MCF 10A (cell line): ENCODE measurements at places on chromosomes 3 and 15. TPM values are rescaled to one million over a fixed set of nuclear protein-coding genes. Genes with fewer than 3 reads are reported as not detected.

GRCh38 chr3:44439499-44440295, 37.8 kb downstream of the ZNF445 start:
- no peak overlapping the region for H3K4me3 ChIP-seq
- peaks cover 16% of the 10 kb centered on the region for H3K36me3 ChIP-seq
- no peak for DNase-seq
- no peaks in the 10 kb centered on the region for H3K4me1 ChIP-seq

DNA sequence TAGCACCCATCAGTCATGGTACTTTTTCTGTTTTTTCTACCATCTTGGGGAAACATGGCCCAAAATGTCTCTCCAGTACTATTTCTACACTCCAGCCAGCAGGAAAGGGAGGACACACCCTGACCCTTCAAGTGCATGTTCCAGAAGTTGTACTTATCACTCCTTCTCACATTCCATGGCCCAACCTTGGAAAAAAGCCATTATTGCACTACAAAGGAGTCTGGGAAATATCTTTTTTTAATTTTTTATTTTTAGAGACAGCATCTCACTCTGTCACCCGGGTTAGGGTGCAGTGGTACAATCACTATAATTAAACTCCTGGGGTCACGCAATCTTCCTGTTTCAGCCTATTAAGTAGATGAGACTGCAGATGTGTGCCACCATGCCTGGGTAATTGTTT, 100.0 kb upstream of the PPP2R3A start:
- no peaks in the 10 kb centered on the region for H3K36me3 ChIP-seq
- no peaks in the 10 kb centered on the region for H3K27me3 ChIP-seq
- no peak overlapping the region for H3K4me3 ChIP-seq

DNA sequence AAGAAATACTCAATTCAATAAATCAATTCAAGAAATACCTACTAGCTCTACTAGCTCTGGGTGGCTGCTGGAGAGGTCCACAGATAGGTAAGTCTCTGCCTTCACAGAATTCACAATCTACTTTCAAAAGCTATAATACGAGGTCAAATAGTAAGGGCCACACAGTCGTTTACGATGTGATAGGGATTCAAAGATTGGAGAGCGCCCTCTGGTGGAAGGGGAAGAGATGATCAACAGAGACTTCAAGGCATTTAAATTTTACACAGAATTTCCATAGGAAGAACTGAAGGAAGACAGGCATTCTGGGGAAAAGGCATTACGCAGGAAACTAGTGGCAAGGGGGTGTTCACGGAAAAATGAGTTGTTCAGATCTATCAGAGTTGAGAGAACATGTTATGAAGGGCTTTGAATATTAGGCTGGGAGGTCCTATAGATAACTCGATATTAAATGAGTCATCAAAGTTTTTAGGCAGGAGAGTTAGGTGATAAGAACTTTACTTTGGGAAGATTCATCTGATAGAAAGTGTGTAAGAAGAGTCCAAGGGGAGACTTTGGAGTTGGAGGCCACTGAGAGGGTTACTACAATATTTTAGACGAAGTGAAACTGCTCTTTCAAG, 128.8 kb downstream of the FRMD5 start:
- H3K27me3 ChIP-seq = no peaks in the 10 kb centered on the region
- H3K4me1 ChIP-seq = peaks cover 6% of the 10 kb centered on the region
- no peaks in the 10 kb centered on the region for H3K36me3 ChIP-seq
- H3K4me3 ChIP-seq = no peak overlapping the region
- no peak overlapping the region for H3K27ac ChIP-seq

GRCh38 chr15:50257332-50257731, 8.2 kb downstream of the HDC start:
- H3K4me3 ChIP-seq = no peak overlapping the region
- peak overlapping the region; percentile 5 for H3K27ac ChIP-seq
- no peaks in the 10 kb centered on the region for H3K27me3 ChIP-seq
- peak; percentile 95 for DNase-seq
- H3K4me1 ChIP-seq = peaks cover 6% of the 10 kb centered on the region
- no peaks in the 10 kb centered on the region for H3K36me3 ChIP-seq

DNA sequence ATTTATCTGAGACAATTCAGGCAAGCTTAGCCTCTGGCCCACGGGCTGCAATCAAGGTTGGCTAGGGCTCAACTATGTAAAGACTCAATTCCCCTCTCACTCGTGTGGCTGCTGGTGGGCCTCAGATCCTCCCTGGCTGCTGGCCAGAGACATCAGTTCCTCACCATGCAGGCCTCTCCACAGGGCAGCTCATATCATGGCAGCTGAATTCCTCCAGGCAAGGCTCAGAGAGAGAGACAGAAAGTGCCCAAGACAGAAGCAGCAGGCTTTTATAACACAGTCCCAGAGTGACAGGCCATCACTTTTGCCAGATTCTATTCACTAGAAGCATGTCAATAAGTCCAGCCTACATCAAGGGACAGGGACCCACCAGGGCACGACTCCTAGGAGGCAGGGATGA, 63.2 kb downstream of the XXYLT1 start:
- no peak for DNase-seq
- H3K27ac ChIP-seq = no peak overlapping the region
- H3K4me3 ChIP-seq = no peak overlapping the region
- H3K36me3 ChIP-seq = no peaks in the 10 kb centered on the region
- H3K4me1 ChIP-seq = peaks cover 15% of the 10 kb centered on the region

- H3K4me3 ChIP-seq = no peak overlapping the region
- H3K4me1 ChIP-seq = no peaks in the 10 kb centered on the region
- no peak overlapping the region for H3K27ac ChIP-seq
- H3K36me3 ChIP-seq = no peaks in the 10 kb centered on the region
Observed at GRCh38 chr3:20658491-20658890, 472.5 kb upstream of the SGO1 start.

DNA sequence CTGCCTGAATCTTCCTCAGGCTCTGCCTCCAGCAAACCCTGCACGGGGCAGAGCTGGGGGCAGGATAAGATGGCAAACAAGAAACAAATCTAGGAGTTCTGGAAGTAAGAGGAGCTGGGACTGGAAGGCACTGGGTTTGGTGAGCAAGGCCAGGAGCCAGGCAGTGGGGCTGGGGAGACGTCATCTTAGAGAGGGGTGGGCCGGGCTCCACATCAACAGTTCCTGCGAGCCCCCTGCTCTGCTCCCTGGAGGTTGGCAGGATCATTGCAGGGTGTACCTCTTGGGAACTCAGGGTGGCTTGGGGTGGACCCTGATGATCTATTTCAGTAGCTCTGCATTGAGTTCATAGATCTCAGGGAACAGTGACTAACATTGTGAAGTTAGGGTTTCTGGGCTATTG, 87.3 kb upstream of the PRR23E start:
- no peak overlapping the region for H3K27ac ChIP-seq
- H3K4me3 ChIP-seq = no peak overlapping the region

DNA sequence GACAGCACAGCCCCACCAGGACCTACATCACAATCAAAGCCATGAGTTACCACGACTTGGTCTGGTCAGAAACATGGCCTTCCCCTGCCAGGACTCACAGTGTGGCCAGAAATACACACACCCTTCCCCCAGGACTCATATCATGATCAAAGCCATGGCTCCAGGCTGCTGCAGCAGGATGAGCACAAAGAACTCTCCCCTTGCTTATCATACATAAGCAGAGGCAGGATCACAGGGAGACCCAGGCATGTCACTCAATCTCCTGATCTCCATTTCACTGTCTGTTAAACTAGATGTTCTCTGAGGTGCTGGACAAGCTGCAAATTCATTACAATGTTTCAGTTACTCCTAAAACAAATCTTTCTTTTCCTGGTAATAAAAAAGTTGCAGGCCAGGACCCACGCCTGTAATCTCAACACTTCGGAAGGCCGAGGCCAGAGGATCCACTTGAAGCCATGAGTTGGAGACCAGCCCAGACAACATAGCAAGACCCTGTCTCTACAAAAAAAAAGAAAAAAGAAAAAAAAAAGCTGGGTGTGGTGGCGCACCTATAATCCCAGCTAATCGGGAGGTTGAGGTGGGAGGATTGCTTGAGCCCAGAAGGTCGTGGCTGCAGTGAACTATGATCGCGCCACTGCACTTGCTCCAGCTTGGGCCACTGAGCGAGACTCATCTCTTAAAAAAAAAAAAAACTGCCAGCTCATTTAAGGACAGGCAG, 1.2 kb downstream of the PFKFB4 start:
- no peaks in the 10 kb centered on the region for H3K36me3 ChIP-seq
- DNase-seq = no peak
- H3K4me3 ChIP-seq = peak overlapping the region; percentile 74
- H3K27me3 ChIP-seq = no peaks in the 10 kb centered on the region
- H3K4me1 ChIP-seq = peaks cover 11% of the 10 kb centered on the region
- H3K27ac ChIP-seq = no peak overlapping the region

The CHST2 gene
- total RNA-seq = 2.3 and 2.6 TPM in 2 replicates

DNA sequence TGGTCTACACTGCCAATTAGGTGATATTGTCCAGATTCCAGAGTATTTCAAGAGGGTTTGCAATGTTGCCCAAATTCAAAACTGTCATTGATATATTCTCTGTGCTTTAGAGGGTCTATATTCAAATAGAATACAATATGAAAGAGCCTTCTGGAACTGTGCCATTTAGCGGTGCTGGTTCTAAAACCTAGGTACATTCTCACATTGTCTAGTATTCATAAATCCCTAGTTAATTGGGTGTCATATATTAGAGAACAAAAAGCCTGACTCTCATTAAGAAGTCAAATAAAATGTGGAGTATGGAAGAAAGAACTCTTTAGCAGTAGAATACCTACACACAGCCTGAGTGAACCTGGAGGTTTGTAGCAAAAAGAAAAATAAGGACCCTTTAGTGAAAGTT, 447.9 kb downstream of the CNTN6 start:
- H3K27me3 ChIP-seq = no peaks in the 10 kb centered on the region
- H3K4me3 ChIP-seq = no peak overlapping the region
- no peak overlapping the region for H3K27ac ChIP-seq
- no peaks in the 10 kb centered on the region for H3K36me3 ChIP-seq
- H3K4me1 ChIP-seq = peaks cover under 1% of the 10 kb centered on the region

The NRG4 gene
- total RNA-seq = not detected in 2 replicates

The COPB2 gene
- total RNA-seq = 152 and 190 TPM in 2 replicates

The RETNLB gene
- not detected in 2 replicates for total RNA-seq

DNA sequence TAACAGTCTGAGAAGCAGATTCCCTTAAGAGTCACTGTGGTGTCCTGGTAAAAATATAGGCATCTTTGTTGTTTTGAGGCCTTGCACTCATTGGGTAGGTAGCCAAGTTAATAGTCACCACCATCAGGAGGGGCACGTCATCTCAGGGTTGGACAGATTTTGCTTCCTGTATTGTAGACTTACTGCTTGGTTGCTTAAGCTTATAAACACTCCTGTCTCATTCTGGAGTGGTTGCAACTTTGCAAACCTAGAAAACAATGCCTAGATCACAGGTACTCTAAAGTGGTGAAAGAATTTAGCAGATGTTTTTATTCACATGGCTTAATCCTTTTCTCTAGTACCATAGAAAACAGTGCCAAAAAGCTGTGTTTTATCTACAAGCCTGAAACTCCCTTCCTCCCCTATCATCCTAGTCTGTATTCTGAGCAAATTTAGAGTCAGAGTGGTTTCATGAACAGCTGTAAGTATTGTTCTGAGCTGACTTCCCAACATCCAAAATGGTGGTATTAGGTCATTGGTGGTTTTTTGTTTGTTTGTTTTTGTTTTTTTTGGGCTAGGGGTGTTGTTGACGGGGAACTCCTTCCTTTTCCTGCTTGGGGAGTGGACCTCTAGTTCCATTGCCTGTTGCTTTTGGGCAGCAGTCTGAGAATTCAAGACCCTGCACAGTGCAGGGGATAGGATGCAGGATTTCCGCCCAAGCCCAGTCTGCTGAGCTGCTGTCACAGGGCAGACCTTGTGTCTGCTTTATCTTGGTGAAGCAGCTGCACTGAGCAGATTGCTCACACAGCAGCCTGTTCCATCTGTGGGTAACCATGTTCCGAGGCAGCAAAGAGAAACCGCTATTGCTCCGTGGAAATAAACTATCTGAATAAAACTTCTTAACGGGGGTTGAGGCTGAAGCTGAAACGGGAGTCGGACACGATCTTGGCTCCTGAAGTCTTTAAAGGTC, 202.0 kb downstream of the AKAP13 start:
- no peak for DNase-seq
- peaks cover 48% of the 10 kb centered on the region for H3K4me1 ChIP-seq
- peak overlapping the region; percentile 69 for H3K27ac ChIP-seq

The EBLN2 gene
- total RNA-seq = 4.7 and 5.5 TPM in 2 replicates

The CCR1 gene
- total RNA-seq = not detected in 2 replicates

GRCh38 chr15:67049351-67050044, 15.9 kb upstream of the SMAD3 start:
- peaks cover 39% of the 10 kb centered on the region for H3K4me1 ChIP-seq
- no peaks in the 10 kb centered on the region for H3K27me3 ChIP-seq
- H3K36me3 ChIP-seq = peaks cover 7% of the 10 kb centered on the region
- H3K4me3 ChIP-seq = no peak overlapping the region
- H3K27ac ChIP-seq = peak overlapping the region; percentile 94
- DNase-seq = peak; percentile 88

DNA sequence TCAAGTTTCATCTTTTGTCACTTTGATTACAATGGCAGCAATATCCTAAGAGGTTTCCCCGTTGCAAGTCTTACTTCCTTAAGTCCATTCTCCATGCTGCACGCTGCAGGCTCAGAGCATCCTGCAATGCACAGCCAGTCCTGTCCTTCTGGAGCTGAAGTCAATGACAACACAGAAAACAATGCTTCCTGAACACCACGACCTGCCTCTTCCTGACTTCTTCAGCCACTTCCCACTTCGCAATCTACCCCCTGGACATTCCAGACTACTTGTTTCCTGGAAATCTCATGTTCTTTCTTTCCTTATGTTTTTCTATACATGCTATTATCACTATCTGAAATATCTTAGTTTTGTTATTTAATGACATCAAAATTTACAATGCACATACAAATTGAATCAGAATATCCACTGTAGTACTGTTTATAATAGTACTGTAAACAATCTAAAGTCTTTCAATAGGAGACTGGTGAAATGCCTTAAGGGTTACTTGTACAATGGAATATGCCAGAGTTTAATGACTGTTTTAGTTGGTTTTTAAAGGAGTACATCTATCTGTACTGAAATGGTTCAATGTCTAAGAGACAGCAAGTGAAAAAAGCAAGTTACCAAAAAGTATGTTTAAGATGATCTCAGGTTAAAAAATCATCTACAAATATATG, 113.7 kb upstream of the PRTG start:
- peaks cover 100% of the 10 kb centered on the region for H3K36me3 ChIP-seq
- no peak overlapping the region for H3K4me3 ChIP-seq
- H3K27me3 ChIP-seq = no peaks in the 10 kb centered on the region

The SCN11A gene
- total RNA-seq = 0.05 TPM in 1 of 2 replicates, not detected in the other

The CHRNA5 gene
- 1.9 and 2.3 TPM in 2 replicates for total RNA-seq

The MELTF gene
- 9.1 and 20.6 TPM in 2 replicates for total RNA-seq

The CACNA1D gene
- 0.26 TPM in 1 of 2 replicates, not detected in the other for total RNA-seq

DNA sequence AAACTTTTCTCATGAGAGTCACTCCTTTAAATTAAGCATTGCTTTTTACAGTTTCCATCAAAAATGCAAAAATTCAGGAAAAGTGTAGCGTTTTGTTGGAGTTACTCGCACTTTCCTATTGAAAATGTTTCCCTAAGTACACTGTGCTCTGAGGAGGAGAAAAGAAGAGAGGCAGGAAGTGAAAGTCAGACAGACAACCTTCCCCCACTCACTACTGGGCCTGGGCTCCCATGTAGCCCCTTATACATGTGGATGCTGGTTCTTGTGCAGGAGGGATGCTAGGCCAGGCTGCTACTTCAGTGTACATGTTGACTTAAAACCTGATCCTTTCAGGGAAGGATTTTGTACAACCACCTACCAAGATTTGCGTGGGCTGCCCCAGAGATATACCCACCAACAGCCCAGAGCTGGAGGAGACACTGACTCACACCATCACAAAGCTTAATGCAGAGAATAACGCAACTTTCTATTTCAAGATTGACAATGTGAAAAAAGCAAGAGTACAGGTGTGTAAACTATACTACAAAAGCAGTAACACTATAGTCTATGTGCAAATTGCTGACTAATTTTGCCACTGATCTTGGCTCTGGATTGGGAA, 15.1 kb downstream of the KNG1 start:
- H3K27ac ChIP-seq = no peak overlapping the region
- H3K4me3 ChIP-seq = no peak overlapping the region
- no peaks in the 10 kb centered on the region for H3K36me3 ChIP-seq
- no peaks in the 10 kb centered on the region for H3K27me3 ChIP-seq

The USP13 gene
- total RNA-seq = 9.7 and 11.6 TPM in 2 replicates

The TMC3 gene
- total RNA-seq = not detected in 2 replicates
